ENCODE measurements at places on chromosomes 1 and 21.

DNA sequence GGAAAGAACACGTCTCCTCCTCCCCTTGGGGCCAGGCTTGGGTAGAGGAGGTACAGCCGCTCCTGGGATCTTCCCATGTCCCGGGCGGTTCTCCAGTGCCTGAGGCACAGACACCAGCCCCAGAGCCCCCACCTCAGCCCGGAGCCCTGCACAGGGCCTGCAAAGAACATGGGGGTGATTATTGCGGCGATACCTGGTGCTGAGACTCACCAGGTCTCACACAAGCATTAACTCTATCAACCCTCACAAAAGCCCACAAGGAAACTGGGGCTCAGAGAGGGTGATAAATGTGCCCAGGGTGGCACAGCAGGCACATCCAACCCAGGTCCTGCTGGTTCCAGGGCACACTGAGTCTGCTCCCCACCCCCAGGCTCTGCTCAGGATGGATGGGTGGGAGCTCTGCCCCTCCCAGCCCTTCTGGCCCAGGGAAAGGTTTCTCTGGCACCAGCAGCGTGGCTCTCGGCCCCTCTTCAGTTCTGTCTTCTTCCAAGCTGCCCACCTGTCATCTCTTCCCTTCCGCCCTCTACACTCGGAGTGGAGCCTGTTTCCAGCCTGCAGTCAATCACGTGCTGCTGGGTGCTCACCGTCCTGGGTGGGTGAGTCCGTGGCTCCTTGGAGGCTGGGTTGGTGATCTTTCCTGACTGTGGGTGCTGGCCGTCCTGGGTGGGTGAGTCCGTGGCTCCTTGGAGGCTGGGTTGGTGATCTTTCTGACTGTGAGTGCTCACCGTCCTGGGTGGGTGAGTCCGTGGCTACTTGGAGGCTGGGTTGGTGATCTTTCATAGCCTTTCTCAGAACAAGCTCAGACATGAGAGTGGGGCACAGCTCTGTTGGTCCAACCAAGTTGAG is 53.6 kb upstream of the AJAP1 start:
- DNase-seq: no peak

- no peak for DNase-seq
These were observed 40.1 kb upstream of the ADGRL2 start for GRCh38 chr1:81760477-81761097.

- no peak for DNase-seq
These were observed 117.9 kb upstream of the ADAR start for GRCh38 chr1:154725865-154726264.

DNA sequence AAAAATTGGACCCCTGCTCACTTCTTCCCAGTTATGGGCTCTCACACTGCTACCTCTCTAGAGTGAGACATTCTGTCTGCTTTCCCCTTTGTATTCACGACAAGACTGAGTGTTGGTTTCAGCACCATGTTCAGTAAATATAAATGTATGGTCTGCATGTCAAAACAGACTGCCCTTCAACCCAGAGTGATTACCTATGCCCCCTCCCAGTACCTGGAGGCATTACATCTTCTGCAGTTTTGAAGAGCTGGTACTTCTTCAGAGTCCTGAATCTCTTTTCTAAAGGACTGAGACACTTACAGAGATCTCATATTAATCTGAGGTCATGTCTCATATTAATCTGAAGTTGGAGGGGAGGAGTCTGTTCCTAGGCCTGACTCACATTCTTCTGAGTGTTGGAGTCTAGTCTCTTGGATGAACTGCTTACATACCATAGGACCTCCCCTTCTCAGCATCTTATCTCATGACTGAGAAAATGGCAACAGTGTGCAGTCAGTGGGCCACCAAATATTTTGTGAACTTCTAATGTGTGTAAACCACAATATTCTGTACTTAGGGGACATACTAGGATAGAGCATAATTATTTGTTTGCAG is 80.3 kb downstream of the RGL1 start:
- DNase-seq: no peak

GRCh38 chr1:46547481-46548383 is 3.7 kb downstream of the KNCN start:
- DNase-seq: peak; percentile 56

DNA sequence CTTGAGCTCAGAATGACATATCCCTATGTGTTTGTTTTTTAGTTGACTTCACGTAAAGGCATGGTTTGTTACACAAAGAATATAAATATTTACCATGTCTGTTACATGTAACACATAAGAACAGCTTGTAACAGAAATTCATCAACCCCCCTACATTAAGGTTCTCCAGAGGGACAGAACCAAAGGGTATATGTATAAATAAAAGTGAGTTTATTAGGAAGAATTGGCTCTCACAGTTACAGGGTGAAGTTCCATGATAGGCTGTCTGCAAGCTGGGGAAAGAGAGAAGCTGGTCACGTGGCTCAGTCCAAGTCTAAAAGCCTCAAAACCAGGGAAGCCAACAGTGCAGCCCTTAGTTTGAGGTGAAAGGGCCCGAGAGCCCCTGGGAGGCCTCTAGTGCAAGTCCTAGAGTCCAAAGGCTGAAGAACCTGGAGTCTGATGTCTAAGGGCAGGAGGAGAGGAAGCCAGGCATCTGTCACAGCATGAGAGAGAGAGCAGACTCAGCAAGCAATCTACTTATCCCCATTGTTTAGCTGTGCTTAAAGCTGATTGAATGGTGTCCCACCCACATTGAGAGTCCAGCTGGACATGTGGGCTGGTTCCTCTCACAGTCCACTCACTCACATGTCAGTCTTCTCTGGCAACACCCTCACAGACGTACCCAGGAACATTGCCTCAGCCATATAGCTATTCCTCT is 15.8 kb downstream of the THRAP3 start:
- DNase-seq: no peak

- DNase-seq: peak; percentile 45
These were observed 13.0 kb downstream of the IFI6 start for GRCh38 chr1:27658951-27659496.

DNA sequence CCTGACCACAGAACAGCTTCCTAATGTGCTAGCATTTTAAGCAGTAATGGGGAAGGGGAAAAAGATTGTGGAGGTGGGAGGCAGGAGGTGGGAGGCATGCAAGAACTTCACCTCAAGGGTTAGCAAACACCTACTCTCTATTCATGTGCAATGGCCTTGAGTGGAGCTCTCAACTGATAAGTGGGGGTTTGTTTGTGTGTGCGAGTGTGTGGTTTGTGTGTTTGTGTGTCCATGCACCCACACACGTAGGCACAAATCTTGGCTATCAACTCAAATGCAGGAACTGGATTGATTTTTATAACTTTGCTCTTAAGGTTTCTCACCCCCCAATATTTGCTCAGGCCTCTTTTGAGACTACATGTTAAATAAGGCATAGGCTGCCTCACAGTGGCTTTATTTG is 78.6 kb downstream of the SYT6 start:
- no peak for DNase-seq

DNA sequence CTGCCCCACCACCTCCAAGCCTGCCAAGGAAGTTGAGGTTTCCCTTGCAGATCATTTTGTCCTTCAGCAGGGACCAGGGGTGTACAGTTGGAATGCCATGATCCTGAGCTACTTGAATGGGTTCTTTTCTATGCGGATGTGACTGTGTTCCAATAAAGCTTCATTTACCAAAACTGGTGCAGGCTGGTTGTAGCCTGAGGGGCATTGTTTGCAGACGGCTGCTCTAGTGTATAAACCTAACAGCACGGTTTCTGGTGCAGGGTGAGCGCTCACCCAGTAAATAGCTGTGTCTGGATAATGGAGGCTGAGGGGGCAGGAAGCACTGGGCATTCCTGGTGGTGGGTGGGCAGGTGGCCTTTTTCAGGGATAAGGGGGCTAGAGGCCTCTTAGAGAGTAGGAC is 72.7 kb upstream of the ACTL8 start:
- DNase-seq: no peak

GRCh38 chr1:182101415-182102042 is 40.0 kb upstream of the ZNF648 start:
- no peak for DNase-seq

GRCh38 chr1:30321246-30321910 is 402.0 kb downstream of the MATN1 start:
- no peak for DNase-seq

DNA sequence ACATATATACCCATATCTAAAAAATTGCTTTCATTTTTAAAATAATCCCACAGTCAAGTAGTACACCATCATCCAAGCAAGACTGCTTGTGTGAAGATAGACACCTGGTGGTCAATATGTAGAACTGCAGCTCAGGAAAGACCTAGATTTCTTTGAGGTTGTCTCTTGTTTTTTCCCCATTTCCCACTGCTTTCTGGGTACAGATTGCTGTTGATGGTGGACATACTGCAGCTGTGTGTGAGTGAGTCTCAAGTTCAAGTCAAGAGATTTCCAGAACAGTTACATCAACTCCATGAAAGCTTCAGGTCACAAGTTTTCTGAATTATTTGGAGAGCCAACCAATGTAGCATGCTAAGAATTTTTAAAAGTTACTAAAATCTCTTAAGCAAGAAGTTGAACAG is 306.4 kb downstream of the DUSP10 start:
- DNase-seq: peak; percentile 52

GRCh38 chr1:174276087-174276486 is 116.8 kb downstream of the RABGAP1L start:
- no peak for DNase-seq

- DNase-seq: no peak
These were observed 192.2 kb downstream of the ROR1 start for GRCh38 chr1:63966016-63966415.

GRCh38 chr1:33326785-33327184 is 5.9 kb upstream of the A3GALT2 start:
- no peak for DNase-seq

- no peak for DNase-seq
These were observed 17.1 kb downstream of the ACOT11 start for GRCh38 chr1:54565113-54565501.

Measured in GM10248 (cell line).